Hepatocyte (in vitro differentiated cells): ENCODE measurements at places on chromosomes 4 and X. TPM values are rescaled to one million over a fixed set of nuclear protein-coding genes. Genes with fewer than 3 reads are reported as not detected.
A peak's percentile ranks its signal among the peaks of the same experiment; 100 is the strongest.

The TCEAL5 gene
- total RNA-seq: not detected in 2 replicates

The SPON2 gene
- 308 and 403 TPM in 2 replicates for total RNA-seq

The CT45A5 gene
- not detected in 2 replicates for total RNA-seq

The DSPP gene
- total RNA-seq: not detected in 2 replicates

The SAGE1 gene
- total RNA-seq: not detected in 2 replicates

The REELD1 gene
- total RNA-seq: not detected in 2 replicates

The MMRN1 gene
- total RNA-seq: 0.60 and 1.4 TPM in 2 replicates

The TXK gene
- total RNA-seq: 0.40 and 1.5 TPM in 2 replicates

The SORCS2 gene
- total RNA-seq: 1.6 and 2.4 TPM in 2 replicates

GRCh38 chrX:568311-568710 lies 62.3 kb upstream of the SHOX start:
- no peak for DNase-seq
- H3K4me1 ChIP-seq: no peaks in the 10 kb centered on the region
- no peaks in the 10 kb centered on the region for H3K27me3 ChIP-seq
- H3K36me3 ChIP-seq: no peaks in the 10 kb centered on the region

GRCh38 chr4:3405176-3405575 lies 36.6 kb upstream of the HGFAC start:
- no peak overlapping the region for H3K4me3 ChIP-seq
- H3K27ac ChIP-seq: no peak overlapping the region
- H3K4me1 ChIP-seq: no peaks in the 10 kb centered on the region
- no peak for DNase-seq
- H3K27me3 ChIP-seq: no peaks in the 10 kb centered on the region

DNA sequence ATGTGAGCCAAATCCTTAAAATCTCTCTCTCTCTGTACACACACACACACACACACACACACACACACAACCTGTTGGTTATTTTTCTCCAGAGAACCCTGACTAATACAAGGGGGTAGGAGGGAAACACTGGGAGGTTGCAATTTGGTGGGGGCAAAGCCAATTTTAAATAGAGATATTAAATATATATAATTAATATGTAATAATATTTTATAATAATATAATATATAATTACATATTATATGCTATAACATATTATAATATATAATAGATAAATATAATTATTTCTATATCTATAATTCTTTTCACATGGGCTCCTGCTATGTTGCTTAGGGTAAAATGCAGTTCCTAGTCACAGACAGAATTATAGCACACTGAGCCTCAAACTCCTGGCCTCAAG lies 1354.2 kb downstream of the FSTL5 start:
- no peaks in the 10 kb centered on the region for H3K36me3 ChIP-seq
- no peak overlapping the region for H3K4me3 ChIP-seq
- H3K4me1 ChIP-seq: no peaks in the 10 kb centered on the region
- no peak overlapping the region for H3K27ac ChIP-seq
- no peak for DNase-seq

DNA sequence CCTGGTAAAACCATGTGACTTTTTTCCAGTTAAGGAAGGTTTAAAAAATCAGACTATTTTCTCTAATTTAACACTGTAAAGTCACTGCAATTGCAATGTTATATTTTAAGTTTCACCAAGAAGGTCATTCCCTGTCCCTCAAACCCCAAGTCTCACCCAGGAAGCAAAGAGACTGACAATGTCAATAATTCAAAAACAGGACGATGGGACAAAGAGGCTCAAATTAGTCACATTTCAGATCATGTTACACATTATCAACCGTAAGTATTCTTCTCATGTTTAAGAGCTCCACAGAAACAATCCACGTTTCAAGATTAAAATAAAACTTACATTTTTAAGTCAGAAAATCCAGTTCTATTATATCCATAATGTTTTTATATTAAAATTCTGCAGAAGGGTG lies 13.2 kb downstream of the SHISA3 start:
- no peak for DNase-seq
- no peaks in the 10 kb centered on the region for H3K4me1 ChIP-seq
- no peaks in the 10 kb centered on the region for H3K36me3 ChIP-seq
- no peak overlapping the region for H3K4me3 ChIP-seq
- no peak overlapping the region for H3K27ac ChIP-seq
- no peaks in the 10 kb centered on the region for H3K27me3 ChIP-seq

DNA sequence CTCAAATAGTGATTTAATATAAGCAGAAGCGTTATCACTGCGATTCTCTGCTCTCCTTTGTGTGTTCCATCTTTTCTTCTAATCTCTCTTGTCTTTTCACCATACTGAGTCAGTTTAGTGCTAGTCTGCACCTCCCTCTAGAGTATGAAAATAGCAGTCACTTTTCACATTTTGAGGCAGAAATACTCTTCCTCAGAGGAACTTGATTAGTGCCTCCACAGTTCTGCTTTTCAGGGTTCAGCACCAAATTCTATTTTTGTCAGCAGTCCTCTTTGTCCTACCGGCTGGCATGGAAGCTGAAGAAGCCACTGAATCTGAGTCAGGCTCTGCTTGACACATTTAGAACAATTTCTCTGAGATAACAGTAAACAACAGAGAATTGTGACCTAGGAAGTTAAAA lies 49.7 kb upstream of the ANKRD17 start:
- no peaks in the 10 kb centered on the region for H3K36me3 ChIP-seq
- no peaks in the 10 kb centered on the region for H3K27me3 ChIP-seq
- H3K27ac ChIP-seq: no peak overlapping the region

GRCh38 chr4:183468210-183469095 lies 24.0 kb downstream of the CDKN2AIP start:
- H3K27me3 ChIP-seq: no peaks in the 10 kb centered on the region
- H3K4me1 ChIP-seq: peaks cover 5% of the 10 kb centered on the region
- DNase-seq: peak; percentile 23
- H3K4me3 ChIP-seq: no peak overlapping the region
- H3K27ac ChIP-seq: no peak overlapping the region

- H3K4me3 ChIP-seq: no peak overlapping the region
- H3K36me3 ChIP-seq: no peaks in the 10 kb centered on the region
- no peak overlapping the region for H3K27ac ChIP-seq
- H3K4me1 ChIP-seq: peaks cover 5% of the 10 kb centered on the region
- no peak for DNase-seq
Measured at GRCh38 chr4:177569434-177569833, 127.2 kb upstream of the AGA start.

- no peaks in the 10 kb centered on the region for H3K27me3 ChIP-seq
- H3K36me3 ChIP-seq: no peaks in the 10 kb centered on the region
- DNase-seq: no peak
- H3K4me1 ChIP-seq: no peaks in the 10 kb centered on the region
- no peak overlapping the region for H3K4me3 ChIP-seq
Measured at GRCh38 chrX:69229436-69229835, 64.2 kb upstream of the PJA1 start.

GRCh38 chr4:157012781-157013180 lies 41.2 kb upstream of the PDGFC start:
- H3K27ac ChIP-seq: no peak overlapping the region
- H3K4me1 ChIP-seq: no peaks in the 10 kb centered on the region
- peak; percentile 6 for DNase-seq
- no peaks in the 10 kb centered on the region for H3K27me3 ChIP-seq

GRCh38 chr4:61489927-61490326 lies 289.8 kb downstream of the ADGRL3 start:
- DNase-seq: no peak
- H3K27me3 ChIP-seq: no peaks in the 10 kb centered on the region
- no peaks in the 10 kb centered on the region for H3K36me3 ChIP-seq
- no peak overlapping the region for H3K27ac ChIP-seq
- no peaks in the 10 kb centered on the region for H3K4me1 ChIP-seq

- no peaks in the 10 kb centered on the region for H3K27me3 ChIP-seq
- no peaks in the 10 kb centered on the region for H3K36me3 ChIP-seq
- no peak for DNase-seq
- no peaks in the 10 kb centered on the region for H3K4me1 ChIP-seq
- H3K4me3 ChIP-seq: no peak overlapping the region
- H3K27ac ChIP-seq: no peak overlapping the region
Measured at GRCh38 chr4:114277690-114278089, 298.2 kb upstream of the ARSJ start.

DNA sequence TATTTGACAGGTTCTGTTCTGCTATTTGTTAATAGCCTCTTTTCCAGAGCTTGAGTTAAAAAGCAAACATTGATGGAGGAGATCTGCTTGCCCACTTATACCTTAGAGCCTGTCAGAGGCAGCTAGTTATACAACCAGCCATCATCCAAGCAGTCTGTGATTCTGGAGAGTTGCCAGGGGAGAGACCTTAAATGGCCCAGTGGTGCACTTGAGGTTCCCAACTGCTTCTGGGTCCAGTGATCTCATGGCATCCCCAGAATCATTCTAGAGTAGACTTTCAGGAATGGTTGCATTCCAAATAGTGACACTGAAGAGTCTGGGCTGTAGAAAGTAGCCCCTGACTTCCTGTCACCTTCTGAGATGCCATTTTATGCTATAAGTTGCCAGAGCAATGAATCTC lies 160.7 kb downstream of the FHIP1A start:
- no peaks in the 10 kb centered on the region for H3K36me3 ChIP-seq
- no peak overlapping the region for H3K4me3 ChIP-seq
- peak; percentile 15 for DNase-seq

DNA sequence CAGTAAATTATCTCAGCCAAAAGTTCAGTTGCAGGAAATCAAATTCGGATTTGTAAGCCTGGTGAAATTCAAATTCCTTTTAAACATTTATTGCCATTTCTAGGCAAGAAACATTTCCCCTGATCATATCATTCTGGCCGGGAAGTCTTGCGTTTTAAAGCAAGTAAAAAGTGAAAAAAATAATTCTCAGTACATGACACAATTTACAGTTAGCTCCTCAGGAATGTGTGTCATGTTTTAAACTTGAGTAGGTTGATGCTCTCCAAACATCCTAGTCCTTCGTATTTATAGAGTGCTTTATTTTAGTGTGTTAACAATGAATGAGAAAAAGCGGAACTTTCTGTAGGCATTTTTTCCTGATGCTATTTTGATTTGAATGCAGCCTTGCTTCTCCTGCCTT lies 158.3 kb upstream of the SCML1 start:
- no peaks in the 10 kb centered on the region for H3K4me1 ChIP-seq
- H3K27me3 ChIP-seq: no peaks in the 10 kb centered on the region
- no peaks in the 10 kb centered on the region for H3K36me3 ChIP-seq
- no peak for DNase-seq
- no peak overlapping the region for H3K27ac ChIP-seq
- no peak overlapping the region for H3K4me3 ChIP-seq

GRCh38 chr4:86184216-86184900 lies 175.5 kb downstream of the MAPK10 start:
- no peaks in the 10 kb centered on the region for H3K27me3 ChIP-seq
- H3K36me3 ChIP-seq: no peaks in the 10 kb centered on the region
- peak overlapping the region; percentile 43 for H3K27ac ChIP-seq
- H3K4me1 ChIP-seq: no peaks in the 10 kb centered on the region

DNA sequence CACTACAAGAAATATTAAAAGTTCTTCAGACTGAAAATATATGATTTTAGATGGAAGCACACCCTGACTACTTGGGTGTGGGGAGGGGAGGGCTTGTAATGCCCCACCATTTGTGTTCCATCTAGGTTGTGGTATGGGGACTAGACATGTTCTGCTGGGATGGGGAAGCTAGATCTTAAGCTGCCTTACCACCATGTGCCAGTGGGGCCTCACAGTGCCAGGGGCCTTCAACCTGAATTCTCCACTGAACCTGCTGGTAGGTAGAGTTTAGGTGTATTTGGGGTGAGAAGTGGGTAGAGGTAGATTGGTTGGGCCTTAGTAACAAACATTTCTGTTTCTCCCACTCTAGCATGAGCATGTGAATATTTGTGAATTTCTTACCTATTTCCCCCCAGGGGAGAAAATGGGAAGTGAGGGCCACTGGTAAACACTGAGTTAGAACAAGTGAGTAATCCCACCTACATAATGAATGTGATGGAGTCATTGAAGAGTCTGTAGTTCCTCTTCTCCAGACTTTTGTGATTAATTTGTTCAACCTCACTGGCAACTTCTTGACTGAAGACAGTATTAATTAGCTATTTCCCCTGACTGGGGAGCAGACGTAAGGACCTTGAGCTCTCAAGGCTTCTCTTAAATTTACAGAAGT lies 44.0 kb downstream of the BRCC3 start:
- no peak overlapping the region for H3K27ac ChIP-seq
- H3K27me3 ChIP-seq: no peaks in the 10 kb centered on the region
- no peak for DNase-seq
- H3K4me1 ChIP-seq: no peaks in the 10 kb centered on the region

DNA sequence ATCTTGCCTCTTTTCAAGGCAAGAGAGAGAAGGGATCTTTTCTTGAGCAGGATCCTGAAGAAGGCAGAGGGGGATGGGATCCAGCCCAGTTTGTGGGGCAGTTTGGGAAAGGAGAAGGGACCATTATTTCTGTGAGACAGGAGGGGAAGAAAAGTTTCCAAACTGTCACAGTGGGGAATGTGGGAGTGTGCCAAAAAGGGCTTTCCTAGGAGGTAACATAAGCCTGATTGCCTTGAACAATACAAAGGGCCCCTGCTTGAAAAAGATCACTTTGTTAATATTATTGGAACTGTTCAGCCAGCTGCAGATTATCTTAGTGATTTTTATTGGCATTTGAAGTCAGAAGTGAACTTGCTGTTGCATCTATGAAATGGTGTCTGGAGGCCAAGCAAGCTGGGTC lies 55.2 kb downstream of the MTM1 start:
- H3K27me3 ChIP-seq: no peaks in the 10 kb centered on the region
- DNase-seq: no peak
- H3K4me3 ChIP-seq: no peak overlapping the region
- H3K4me1 ChIP-seq: no peaks in the 10 kb centered on the region
- no peak overlapping the region for H3K27ac ChIP-seq

- no peak overlapping the region for H3K27ac ChIP-seq
- H3K4me3 ChIP-seq: no peak overlapping the region
- H3K36me3 ChIP-seq: no peaks in the 10 kb centered on the region
Measured at GRCh38 chr4:23999714-24000469, 110.0 kb upstream of the PPARGC1A start.

DNA sequence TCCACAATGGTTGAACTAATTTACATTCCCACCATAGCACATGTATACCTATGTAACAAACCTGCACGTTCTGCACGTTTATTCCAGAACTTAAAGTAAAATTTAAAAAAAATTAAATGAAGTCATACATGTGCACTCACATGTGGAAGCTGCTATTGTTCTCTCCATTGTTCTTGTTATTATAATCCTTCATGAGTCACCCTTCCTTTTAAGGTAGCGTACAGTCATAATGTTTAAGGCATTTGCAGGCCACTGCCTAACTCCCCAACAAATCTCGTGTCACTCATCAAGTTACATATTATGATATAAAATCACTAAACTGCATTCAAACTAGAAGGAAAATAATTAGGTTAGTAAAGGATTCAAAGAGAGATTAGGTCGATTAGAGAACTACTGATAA lies 63.6 kb downstream of the SLC7A11 start:
- peaks cover 38% of the 10 kb centered on the region for H3K4me1 ChIP-seq
- no peak overlapping the region for H3K27ac ChIP-seq
- no peaks in the 10 kb centered on the region for H3K27me3 ChIP-seq
- DNase-seq: no peak
- peaks cover 5% of the 10 kb centered on the region for H3K36me3 ChIP-seq

DNA sequence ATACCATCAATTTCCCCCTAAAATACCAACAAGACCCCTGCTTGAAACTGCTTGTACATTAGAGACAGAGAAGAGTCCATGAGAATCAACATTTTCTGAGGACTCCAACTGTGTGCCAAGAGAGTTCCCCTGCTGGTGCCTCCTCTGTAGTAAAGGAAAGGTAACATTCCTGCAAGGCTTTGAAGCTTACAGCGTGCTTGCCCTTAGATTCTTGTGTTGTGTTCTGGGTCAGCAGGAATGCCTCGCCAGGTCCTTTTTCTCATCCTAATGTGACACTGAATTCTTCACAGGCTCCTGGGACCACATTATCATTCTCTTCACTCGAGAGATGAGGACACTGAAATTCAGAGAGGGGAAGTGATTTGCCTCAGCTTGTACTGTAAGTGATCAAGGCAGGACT lies 9.7 kb upstream of the EOLA2 start:
- no peak overlapping the region for H3K27ac ChIP-seq
- H3K4me3 ChIP-seq: no peak overlapping the region
- no peaks in the 10 kb centered on the region for H3K27me3 ChIP-seq
- H3K4me1 ChIP-seq: no peaks in the 10 kb centered on the region
- no peak for DNase-seq
- H3K36me3 ChIP-seq: no peaks in the 10 kb centered on the region
